ENCODE measurements at places on chromosomes 6 and 20.

GRCh38 chr6:118252474-118252873, 295.6 kb upstream of the PLN start:
- no peak for DNase-seq

- no peak for DNase-seq
Measured at GRCh38 chr6:119328254-119328653, 21.3 kb downstream of the MAN1A1 start.

- no peak for DNase-seq
Measured at GRCh38 chr20:35502352-35502751, 27.1 kb downstream of the C20orf173 start.

- no peak for DNase-seq
Measured at GRCh38 chr20:14780508-14780907, 443.1 kb upstream of the FLRT3 start.

- peak; percentile 60 for DNase-seq
Measured at GRCh38 chr20:57526087-57526884, 1.3 kb upstream of the CTCFL start.

DNA sequence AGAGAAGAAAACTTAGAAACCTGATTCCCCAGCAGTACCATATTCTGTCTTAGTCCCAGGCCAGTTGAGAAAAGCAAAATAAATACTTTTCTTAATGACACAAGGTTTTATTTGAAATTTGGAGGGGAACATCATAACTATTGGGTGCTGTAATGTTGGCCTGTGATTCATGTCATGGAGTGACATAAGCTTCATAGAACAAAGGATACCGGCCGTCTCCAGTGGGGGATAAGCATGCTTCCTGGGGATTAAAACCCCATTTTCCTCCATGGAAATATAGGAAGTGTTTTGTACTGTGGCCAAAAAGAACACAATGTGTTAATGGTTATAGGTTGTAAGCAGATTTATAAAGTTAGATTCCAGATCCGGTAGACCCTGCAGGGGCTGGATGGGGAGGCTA, 18.0 kb downstream of the MTHFD1L start:
- DNase-seq: no peak

- DNase-seq: no peak
Measured at GRCh38 chr6:39303425-39304153, 10.6 kb downstream of the KCNK17 start.

- no peak for DNase-seq
Measured at GRCh38 chr20:54002056-54002575, 68.3 kb downstream of the BCAS1 start.

DNA sequence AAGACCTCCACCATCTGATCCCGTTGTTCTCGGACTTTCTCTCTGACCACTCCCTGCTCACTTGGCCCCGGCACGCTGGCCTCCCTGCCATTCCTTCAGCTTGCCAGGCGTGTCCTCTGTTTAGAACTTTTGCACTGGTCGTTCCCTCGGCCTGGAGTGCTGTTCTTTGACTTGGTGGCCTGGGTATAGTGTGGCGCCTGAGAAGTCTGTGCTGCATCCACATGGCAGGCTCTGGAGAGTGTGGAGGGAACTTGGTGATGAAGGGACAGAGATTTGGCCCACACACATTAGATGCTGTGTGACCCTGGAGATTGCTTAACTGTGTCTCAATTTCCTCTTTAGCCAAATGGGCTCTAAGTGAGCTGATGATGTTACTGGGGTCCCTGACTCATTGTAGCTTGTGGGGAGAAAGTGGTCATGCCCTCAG, 13.0 kb upstream of the TGM2 start:
- DNase-seq: no peak

GRCh38 chr6:106546691-106547414, 82.4 kb downstream of the RTN4IP1 start:
- DNase-seq: no peak

DNA sequence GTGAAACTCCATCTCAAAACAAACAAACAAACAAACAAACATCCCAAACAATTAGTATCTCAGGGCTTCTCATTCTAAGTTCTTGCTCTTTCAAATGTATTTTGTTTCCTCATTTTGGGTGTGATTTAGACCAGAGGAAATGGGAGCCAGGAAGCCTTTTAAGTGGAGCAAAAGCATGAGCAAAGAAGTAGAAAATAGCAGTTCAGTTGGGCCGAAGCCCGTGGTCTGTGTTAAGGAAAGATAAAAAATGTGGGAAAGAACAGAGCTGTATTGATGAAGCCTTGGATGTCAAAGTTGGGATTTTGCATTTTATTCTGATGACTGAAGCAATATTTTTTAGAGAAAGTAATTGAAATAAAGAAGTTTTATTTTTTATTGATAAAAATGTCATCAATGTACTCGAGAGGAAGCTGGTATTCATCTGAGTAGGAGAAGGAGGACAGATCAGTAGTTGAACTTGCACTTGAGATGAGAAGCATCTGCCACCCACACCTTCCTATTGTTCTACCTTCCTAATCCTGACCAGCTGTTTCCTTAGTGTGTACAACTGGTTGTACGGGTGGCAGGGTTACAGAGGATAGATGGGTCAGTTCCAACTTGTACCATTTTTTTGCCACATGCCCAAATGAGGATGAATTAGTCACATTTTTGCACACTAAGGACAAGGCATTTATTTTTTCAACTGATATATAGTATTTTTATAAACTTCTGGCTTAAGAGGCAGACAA, 56.1 kb downstream of the KIAA0408 start:
- DNase-seq: no peak

DNA sequence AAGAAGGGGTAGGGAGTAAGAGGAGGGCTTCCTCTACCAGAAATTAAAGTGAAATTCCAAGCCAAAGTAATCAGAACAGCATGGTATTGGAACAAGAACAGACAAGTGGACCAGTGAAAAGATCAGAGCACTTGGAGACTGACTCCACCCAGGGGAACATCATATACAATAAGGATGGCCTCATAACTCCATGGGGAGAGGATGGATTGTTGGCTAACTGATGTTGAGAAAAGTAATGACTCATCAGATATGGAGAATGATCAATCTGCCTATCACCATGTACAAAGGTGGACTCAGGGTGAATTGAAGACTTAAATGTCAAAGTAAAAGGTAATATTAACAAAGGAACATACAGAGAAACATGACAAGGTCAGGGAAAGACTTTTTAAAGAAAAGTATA, 12.8 kb downstream of the SLC22A3 start:
- no peak for DNase-seq

Data from Caco-2 (cell line).